ENCODE measurements at places on chromosomes 7 and 10. TPM values are rescaled to one million over a fixed set of nuclear protein-coding genes. Genes with fewer than 3 reads are reported as not detected.

NPSR1 gene
- total RNA-seq = not detected

- no peak for DNase-seq
Measured at GRCh38 chr10:8616166-8616565, 561.7 kb downstream of the GATA3 start.

GRCh38 chr10:87818505-87819288 is 671 bp upstream of the ATAD1 start:
- DNase-seq = peak; percentile 51

- no peak for DNase-seq
Measured at GRCh38 chr10:60549686-60550085, 160.0 kb upstream of the ANK3 start.

GRCh38 chr7:12637819-12638592 is 49.4 kb upstream of the ARL4A start:
- no peak for DNase-seq

DNA sequence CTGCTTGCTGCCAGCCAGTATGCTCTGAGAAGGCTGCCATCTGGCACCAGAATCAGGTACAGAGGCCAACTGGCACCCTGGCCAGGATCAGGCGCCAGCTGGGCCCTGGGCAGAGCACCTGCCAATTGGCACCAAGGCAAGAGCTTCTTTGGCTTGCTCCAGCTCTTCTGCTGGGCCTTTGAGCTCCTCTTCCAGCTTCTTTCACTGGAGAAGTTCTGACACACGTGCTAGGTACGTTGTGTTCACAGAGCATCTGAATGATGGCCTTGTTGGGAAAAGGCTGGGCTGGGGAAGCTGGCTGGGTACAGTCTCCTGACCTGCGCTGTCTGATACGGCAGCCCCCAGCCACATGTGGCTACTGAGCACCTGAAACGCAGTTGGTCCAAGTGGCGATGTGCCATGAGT is 31.7 kb upstream of the OPALIN start:
- peak; percentile 83 for DNase-seq

DNA sequence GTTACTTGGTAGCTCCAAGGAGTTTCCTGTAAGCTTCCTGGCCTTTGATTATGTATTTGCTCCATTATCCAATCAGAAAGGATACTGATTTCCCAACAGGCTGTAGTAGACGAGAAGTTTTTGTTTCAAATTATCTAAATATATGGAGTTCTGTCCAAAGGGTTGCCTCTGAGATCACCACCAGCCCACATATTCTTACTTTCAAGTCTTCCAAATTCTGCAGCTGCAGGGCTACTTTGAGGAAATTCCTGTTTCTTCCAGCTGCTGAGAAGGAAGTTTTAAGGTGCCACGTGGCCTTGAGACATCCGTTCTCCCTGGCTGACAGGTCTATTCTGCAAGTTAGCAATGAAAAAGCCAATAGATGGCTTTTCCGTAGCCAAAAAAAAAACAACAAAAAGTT is 286.0 kb downstream of the TWIST1 start:
- no peak for DNase-seq

DNA sequence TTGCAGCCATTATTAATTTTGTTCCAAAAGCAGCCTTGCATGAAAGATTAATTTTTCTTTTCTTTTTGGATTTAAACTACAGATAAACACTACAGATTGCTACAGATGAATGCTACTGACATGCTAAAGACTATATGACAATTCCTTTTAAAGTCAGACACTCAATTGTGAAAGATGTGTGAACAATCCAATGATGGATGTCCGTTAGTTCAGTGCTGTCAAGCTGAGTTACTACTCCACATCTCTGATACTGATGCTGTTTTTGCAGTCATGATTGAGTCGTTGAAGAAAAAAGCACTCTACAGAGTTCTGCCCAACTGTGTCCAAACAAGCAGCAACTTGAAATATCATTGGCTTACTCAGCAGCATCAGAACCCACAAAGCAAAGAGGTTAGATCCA is 146.8 kb downstream of the OTUD1 start:
- no peak for DNase-seq

Measured in aorta (tissue), 5 donors.